ENCODE measurements at places on chromosomes 16 and 17.

DNA sequence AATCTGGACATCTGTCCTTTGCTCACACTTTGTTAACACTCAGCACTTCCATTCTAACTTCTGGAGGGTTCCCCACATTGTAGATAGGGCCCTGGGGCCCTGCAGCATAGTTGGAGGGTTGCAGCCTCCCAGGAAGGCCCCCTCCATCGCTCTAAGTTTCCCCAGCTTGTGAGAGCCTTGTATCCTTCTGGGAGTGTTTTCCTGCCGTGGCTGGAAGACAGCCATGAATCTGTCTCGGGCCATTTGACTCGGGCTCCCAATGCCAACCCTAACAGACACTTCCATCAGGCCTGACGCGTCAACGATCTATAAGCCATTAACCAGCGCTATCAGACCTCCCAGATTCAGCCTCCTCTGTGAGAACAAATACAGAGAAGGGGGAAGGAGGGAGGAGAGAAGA is 263.7 kb upstream of the RPL38 start:
- no peak for DNase-seq

DNA sequence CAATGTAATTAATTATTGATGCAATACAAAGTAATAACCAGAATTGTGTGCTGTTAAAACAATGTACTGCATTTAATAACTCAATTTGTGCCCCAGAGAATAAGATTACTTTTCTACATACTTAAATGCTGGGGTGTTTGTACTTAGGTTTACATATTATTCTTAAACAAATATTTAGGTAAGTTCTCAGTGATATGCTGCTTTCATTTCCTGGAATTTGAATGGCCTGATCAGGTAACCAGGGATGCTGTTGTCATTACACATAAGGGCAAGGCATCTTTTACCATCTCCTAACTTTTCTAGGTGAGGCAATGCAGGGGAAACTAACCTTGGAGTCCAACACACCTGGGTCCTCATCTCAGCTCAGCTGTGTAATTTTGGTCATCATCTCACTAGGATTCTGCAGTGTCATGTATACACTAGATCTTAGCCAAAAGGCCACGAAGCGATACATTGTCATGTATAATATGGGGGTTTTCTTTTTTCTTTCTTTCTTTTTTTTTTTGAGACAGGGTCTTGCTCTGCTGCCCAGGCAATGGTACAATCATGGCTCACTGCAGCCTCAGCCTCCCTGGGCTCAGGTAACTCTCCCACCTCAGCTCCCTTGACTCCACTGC is 45.2 kb downstream of the MYO1D start:
- DNase-seq, result no peak

DNA sequence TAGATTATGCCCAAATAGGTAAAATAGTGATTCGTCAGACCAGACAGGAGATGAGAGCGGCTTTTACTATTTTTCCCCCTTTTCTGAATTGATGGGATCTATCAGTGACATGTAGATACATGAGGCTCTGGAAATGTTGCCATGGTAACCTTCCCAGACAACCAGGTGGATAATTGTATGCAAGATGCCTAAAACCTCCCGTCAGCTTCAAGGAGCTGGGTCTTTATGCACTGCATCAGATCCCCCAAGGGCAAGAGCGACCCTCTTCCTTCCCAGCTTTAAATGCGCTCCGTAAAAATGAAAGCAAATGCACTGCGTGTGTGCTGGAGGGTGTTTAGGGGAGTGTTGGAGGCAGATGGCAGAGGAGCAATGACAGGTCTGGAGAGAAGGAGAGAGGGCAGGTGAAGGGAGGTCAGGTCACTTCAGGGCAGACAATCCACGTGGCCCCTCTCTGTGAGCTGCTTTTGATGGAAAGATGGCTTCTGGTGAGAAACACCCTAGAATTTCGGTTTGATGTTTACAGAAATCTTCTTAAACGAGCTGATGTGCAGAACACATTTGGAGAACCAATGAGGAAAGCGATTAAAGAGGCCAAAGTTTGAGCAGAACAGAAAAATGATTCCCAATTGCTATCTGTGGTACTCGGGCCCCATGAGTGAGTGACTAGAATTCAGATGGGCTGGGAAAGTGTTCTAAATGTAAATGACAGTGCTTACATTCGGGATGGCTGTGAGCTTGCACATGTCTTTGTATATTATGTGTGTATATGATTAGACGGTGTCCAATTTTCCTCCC is 461.7 kb upstream of the HSBP1 start:
- DNase-seq, result no peak

GRCh38 chr17:4087911-4088693 is 54.7 kb downstream of the ZZEF1 start:
- DNase-seq, result no peak

- no peak for DNase-seq
Measured at GRCh38 chr17:2804912-2805311, 8.7 kb downstream of the RAP1GAP2 start.

GRCh38 chr16:15822957-15823356 is 33.9 kb downstream of the MYH11 start:
- no peak for DNase-seq

DNA sequence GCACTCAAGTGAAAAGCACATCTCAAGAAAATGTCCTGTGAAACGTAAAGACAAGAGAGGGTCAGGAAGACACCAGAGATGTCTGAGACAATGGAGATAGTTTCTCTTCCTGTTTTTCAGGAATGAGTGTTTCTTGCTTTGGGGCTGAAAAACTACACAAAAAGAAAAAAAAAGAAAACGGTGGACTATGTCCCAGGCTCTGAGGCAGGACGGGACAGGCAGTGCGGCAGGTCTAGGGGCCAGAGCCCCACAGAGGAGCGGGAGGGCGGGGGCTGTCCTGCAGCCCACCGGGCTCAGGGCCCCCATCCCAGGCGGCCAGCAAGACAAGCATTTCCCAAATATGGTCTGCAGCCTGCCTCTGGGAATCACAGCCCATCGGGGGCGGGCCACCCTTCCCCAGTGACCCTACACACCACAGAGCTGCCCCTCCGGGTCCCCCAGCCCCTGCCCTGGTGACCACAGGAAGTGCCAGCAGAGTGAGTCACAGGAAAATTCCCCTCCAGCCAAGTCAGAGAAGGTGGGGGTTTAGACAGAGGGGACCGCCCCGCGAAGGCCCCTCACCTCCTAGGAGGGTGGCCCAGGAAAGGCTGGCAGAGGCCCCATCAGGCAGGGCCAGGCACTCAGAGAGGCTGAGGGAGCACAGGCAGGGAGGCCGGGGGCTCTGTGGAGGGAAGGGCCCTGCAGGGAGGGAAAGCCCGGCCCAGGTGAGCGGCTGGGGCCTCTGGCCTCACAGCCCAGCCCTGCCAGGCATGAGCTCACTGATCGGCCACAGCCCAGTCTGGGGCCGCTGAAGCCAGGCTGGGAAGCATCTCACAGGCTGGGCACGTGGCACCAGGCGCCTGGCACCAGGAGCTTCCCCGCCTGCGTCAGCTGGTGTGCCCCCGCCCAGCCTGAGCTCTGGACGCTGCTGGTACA is 6.3 kb downstream of the BCAR1 start:
- DNase-seq, result no peak

GRCh38 chr16:21593530-21594289 is 5.7 kb upstream of the METTL9 start:
- DNase-seq, result no peak

- no peak for DNase-seq
Measured at GRCh38 chr17:37276475-37276874, 99.3 kb upstream of the C17orf78 start.

- DNase-seq, result no peak
Measured at GRCh38 chr16:87447323-87447722, 45.5 kb downstream of the ZCCHC14 start.

GRCh38 chr16:84449156-84450140 is 55.0 kb downstream of the MEAK7 start:
- DNase-seq, result no peak

DNA sequence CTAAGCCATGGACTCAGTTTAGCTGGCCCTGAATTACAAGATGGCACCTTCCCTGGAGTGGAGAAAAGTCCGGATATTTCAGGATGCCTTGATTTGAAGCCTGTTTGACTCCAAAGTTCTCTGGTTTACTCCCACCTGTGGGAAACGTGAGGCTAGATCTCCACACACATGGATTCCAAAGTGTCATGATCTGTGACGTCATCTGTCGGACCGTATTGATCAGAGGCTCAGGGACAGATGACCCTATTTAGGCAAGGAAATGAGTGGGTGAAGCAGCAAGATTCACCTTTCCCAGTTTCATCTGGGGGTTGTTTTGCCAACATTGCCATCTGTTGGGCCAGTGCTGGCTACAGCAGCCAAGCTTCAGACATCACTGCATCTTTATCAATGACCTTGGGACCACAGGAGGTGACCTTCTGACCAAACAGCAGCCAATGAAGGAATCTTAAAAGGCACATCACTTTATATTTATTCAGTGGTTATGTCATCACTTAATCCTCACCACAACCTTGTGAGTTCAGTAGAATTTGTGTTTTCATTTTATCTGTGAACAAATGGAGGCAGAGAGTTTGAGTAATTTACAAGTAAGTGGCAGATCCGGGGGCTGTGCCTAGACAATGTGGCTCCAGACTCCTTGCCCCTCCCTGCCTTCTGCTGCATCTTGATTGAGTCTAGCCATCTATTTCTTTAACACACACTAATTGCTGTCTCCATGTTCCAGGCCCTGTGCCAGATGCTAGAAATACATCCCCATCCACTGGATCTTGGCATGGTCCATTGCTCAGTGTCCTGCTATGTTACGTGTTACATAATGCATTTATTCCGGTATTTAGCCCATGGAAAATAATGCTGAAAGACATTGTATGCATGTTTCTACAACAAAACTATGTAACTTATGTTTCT is 1.5 kb upstream of the CDH13 start:
- DNase-seq, result no peak

GRCh38 chr17:2262135-2262587 is 41.4 kb downstream of the SMG6 start:
- DNase-seq, result no peak

GRCh38 chr17:28404812-28405570 is 1.0 kb downstream of the SLC46A1 start:
- DNase-seq, result no peak

DNA sequence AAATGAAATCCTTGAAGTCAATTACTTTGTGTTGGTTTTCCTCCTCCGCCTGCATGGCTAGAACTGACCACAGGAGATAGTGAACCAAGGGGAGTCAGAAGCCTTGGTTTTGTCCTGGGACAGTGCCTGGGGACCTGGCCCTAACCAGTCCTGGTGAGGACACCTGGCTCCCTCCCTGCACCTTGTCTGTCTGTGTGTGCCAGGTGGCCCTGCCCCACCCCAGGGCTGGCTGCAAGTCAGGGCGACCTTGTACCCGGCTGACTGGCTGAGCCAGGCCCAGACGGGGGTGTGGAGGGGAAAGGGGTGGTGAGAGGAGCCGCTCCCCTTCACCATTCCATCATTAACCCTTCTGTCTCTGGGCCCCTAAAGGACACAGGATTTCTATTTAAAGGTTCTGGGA is 3.4 kb downstream of the RAPGEFL1 start:
- DNase-seq, result no peak

GRCh38 chr17:57649191-57649590 is 95.9 kb downstream of the CCDC182 start:
- no peak for DNase-seq

DNA sequence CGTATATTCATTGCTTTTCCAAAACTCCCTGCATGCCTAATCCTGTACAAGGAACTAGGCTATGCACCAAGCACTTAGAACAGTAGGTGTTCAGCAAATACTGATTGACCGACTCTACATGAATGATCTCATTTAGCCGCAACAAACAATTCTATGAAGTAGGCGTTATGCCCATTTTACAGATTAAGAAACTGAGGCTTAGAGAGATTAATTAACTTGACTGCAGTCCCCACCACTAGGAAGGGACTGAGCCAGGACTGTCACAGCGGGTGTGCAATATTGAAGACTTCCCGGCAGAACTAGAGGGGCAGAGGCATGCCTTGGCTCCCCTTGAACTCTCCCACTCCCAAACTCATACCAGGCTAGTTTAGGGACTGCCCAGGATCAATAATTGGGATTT is 10.5 kb upstream of the N4BP1 start:
- no peak for DNase-seq

- no peak for DNase-seq
Measured at GRCh38 chr16:9176547-9177418, 85.3 kb downstream of the HAPSTR1 start.

GRCh38 chr16:24005577-24005976 is 169.8 kb downstream of the PRKCB start:
- DNase-seq, result peak; percentile 21

- no peak for DNase-seq
Measured at GRCh38 chr16:21274172-21274726, 3.8 kb downstream of the CRYM start.

GRCh38 chr17:13359774-13360173 is 242.0 kb downstream of the HS3ST3A1 start:
- DNase-seq, result no peak

GRCh38 chr17:33438139-33438538 is 145.0 kb upstream of the ASIC2 start:
- no peak for DNase-seq

- peak; percentile 44 for DNase-seq
Measured at GRCh38 chr16:85275533-85276249, 163.4 kb upstream of the CIBAR2 start.

- no peak for DNase-seq
Measured at GRCh38 chr17:82350182-82351030, 8.6 kb upstream of the TEX19 start.

DNA sequence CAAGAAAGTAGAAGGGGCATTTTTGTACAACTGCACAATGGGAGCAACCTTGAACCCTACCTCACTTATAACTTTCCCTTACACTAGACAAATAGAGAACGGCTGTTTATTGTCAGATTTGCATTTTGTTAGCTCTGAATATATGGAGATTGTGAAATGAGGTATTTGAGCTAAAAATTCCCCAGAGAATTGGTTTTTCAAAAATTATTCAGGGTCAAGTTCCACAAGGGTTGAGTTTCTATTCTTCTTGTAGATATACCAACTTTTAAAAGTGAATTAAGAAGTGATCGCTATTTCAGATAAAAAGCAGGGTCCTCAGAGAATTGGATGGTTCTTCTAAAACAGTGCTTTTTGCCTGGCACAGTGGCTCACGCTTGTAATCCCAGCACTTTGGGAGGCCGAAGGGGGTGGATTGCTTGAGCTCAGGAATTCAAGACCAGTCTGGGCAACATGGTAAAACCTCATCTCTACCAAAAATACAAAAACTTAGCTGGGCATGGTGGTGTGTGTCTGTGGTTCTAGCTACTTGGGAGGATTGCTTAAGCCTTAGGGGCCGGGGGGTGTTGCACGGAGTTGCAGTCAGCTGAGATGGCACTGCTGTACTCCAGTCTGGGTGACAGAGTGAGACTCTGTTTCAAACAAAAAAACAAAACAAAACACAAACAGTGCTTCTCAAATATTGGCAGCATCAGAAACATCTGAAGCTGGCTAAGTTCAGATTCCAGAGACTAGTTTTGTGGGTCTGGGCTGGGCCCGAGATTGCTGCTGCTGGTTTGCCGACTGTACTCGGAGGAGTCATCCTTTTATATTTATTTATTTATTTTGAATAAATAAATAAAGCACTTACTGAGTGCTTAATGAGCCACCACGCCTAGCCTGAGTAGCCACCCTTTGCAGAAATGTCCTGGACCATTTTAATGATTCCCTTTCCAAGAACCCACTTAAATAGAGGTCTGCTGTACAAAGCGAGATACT is 50.9 kb downstream of the PECAM1 start:
- no peak for DNase-seq

- peak; percentile 49 for DNase-seq
Measured at GRCh38 chr16:16861546-16861945, 482.6 kb downstream of the NPIPA7 start.

Data from CD4-positive, alpha-beta T cell (primary cell).